ENCODE measurements at places on chromosomes 7 and 10. TPM values are rescaled to one million over a fixed set of nuclear protein-coding genes. Genes with fewer than 3 reads are reported as not detected.

- peak overlapping the region; percentile 100 for H3K27ac ChIP-seq
- H3K4me1 ChIP-seq, result peaks cover 6% of the 10 kb centered on the region
- H3K27me3 ChIP-seq, result no peaks in the 10 kb centered on the region
- no peak overlapping the region for H3K4me3 ChIP-seq
These were observed 2.0 kb upstream of the SFR1 start for GRCh38 chr10:104119996-104120395.

GRCh38 chr7:121871188-121871587 lies 1.8 kb upstream of the PTPRZ1 start:
- H3K36me3 ChIP-seq, result no peaks in the 10 kb centered on the region
- H3K4me3 ChIP-seq, result no peak overlapping the region
- DNase-seq, result no peak
- peaks cover 30% of the 10 kb centered on the region for H3K27me3 ChIP-seq

DNA sequence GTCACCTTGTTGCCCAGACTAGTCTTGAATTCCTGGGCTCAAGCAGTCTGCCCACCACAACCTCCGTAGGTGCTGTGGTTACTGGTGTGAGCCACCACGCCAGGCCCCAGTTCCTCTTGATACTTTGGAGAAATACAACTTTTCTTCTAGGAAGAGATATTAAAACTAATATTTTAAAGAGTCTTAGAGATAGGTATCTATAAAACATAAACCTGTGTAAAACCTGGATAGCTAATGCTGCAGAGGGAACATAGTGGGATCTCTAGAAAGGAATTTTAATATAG lies 4.8 kb upstream of the GDI2 start:
- H3K27ac ChIP-seq, result no peak overlapping the region
- no peaks in the 10 kb centered on the region for H3K36me3 ChIP-seq
- no peak overlapping the region for H3K4me3 ChIP-seq
- no peaks in the 10 kb centered on the region for H3K27me3 ChIP-seq
- no peak for DNase-seq
- peaks cover 8% of the 10 kb centered on the region for H3K4me1 ChIP-seq

- no peak overlapping the region for H3K4me3 ChIP-seq
- peaks cover 5% of the 10 kb centered on the region for H3K4me1 ChIP-seq
- H3K27me3 ChIP-seq, result no peaks in the 10 kb centered on the region
- no peak for DNase-seq
- no peaks in the 10 kb centered on the region for H3K36me3 ChIP-seq
- no peak overlapping the region for H3K27ac ChIP-seq
These were observed 31.7 kb upstream of the FIGNL1 start for GRCh38 chr7:50481867-50482266.

DNA sequence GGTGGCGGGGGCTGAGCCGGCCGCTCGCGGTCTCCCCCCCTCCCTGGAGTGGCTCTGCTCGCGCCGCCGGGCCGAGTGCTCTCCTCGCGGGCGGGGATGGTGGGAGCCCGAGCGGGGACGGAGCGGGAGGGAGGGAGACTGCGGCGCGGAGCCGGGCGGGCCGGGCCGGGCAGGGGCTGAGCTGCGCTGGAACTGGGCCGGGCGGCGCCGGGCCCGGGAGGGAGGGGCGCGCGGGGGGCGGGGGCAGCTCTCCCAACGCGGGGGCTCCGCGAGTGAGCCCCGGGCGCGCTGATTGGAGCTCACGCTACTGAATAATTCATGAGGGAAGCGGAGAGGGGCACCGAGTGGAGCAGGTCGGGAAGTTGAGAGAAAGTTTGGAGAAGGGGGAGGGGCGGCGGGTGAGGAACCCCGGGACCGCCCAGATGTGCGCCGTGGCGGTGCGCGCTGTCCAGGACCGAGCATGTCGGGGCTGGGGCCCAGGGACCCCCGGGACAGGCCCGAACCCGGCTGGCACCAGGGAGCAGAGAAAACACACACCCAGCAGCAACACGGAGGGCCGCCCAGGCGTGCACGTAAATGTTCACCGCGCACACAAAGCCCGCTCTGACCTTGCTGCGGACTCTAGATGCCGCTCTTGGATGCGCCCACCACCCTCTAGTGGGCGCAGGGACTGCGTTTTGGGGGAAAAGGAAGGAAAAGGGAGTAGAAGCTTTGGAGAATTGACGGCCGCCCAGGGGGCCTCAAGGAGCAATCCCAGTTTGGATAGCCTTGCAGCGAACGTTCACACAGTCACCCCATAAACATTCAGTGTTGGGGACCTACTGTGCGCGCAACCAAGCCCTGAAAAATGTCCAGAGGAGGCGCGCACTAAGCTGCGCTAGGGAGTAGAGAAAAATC lies at the start of gene EPHB4:
Gene EPHB4, minus strand, starts transcription at position 194 of the 897 bp plus-strand sequence. CDS start 493 bp downstream, outside the sequence.
- H3K27ac ChIP-seq, result peak within 1 kb of the TSS; percentile 78
- H3K36me3 ChIP-seq, result peaks cover 14% of the 10 kb centered on the region
- peak; percentile 89 for DNase-seq

GRCh38 chr7:98148607-98149006 lies 41.9 kb downstream of the LMTK2 start:
- DNase-seq, result no peak
- H3K27me3 ChIP-seq, result no peaks in the 10 kb centered on the region
- no peaks in the 10 kb centered on the region for H3K4me1 ChIP-seq
- no peak overlapping the region for H3K4me3 ChIP-seq
- peaks cover 33% of the 10 kb centered on the region for H3K36me3 ChIP-seq

DNA sequence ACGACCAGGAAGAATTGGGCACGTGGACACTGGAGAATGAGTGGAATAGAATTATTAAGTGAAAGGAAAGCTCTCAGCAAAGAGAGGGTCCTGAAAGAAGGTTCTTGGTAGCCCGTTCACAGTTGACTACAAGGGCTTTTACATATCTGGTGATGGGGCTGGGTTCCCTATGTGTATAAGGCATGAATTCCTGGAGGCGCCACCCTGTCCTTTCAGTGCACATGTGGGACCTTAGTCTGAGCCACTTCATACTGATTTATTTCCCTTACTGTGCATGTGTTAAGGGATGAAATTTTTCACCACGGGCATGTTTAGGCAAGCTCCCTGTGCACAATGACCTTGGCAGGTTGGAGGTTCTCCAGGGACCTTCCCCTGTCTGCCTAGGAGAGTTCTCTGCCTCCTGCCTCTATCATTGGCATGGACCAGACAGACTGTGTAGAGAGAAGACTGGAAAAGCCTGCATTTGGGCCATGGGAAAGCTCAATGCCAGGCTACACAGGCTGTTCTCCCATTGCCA lies 145.9 kb upstream of the ITGB1 start:
- no peaks in the 10 kb centered on the region for H3K4me1 ChIP-seq
- H3K27me3 ChIP-seq, result no peaks in the 10 kb centered on the region
- DNase-seq, result no peak
- H3K36me3 ChIP-seq, result no peaks in the 10 kb centered on the region
- no peak overlapping the region for H3K4me3 ChIP-seq
- no peak overlapping the region for H3K27ac ChIP-seq

- no peak for DNase-seq
- no peaks in the 10 kb centered on the region for H3K4me1 ChIP-seq
- H3K36me3 ChIP-seq, result no peaks in the 10 kb centered on the region
These were observed 6.6 kb downstream of the NPC1L1 start for GRCh38 chr7:44534501-44534900.

DNA sequence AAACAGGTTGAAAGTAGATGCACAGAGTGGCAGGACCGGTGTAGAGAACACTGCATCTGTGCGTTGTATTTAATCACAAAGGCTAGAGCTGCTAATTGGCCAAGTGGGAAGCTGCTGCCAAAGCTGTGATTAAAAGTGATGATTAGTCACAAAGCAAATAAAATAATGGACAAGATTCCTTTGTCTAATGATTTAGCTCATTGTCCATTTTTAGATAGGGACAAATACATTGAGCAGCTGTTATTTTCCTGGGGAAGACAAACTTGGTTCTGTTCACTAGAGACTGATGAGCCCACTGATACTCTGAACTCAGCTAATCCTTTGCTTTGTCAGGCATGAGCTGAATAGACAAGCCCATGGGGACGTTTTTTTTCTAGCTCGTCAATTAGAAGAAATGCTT lies 19.7 kb downstream of the UBE3C start:
- H3K27me3 ChIP-seq, result no peaks in the 10 kb centered on the region
- H3K27ac ChIP-seq, result no peak overlapping the region
- H3K4me1 ChIP-seq, result peaks cover 6% of the 10 kb centered on the region
- H3K4me3 ChIP-seq, result no peak overlapping the region
- H3K36me3 ChIP-seq, result no peaks in the 10 kb centered on the region
- no peak for DNase-seq

DNA sequence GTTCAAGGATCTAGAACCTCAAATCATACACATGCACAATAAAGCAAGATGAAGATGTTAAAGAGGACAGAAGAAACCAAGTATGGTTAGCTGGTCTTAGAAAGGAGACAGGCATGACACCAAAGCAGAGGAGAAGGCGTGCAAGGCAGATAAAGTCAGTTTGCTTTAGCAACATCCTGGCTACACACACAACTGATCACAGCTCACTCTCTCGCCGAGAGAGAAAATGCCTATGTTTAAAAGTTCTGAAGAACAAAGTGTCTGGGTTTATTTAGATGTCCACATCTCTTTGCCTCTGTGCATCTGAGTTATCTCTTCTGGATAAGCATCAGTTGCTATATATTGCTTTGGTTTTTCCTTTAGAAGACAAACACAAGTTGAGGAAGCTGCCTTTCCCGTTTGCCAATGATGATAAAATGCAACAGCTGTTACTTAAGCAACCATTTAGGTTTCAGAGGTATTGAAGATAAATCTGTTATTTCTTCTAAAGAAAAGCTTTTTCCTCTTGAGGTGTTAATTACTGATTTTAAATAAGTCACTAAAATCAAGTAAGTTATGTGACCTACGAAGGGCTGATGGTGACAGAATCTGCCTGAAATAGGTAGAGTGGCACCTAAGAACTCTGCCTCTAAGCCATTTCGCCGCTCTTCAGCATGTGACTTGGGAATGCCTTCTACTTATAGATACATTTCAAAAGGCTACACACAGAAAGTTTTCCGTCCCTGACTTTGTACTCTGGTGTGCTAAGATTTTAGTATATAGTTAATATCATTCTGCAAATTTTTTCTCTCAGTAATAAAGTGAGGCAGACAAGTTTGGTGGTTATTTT lies 146.2 kb upstream of the ASAH2 start:
- no peak overlapping the region for H3K27ac ChIP-seq
- no peak overlapping the region for H3K4me3 ChIP-seq
- H3K36me3 ChIP-seq, result no peaks in the 10 kb centered on the region
- peaks cover 39% of the 10 kb centered on the region for H3K4me1 ChIP-seq
- no peaks in the 10 kb centered on the region for H3K27me3 ChIP-seq

DNA sequence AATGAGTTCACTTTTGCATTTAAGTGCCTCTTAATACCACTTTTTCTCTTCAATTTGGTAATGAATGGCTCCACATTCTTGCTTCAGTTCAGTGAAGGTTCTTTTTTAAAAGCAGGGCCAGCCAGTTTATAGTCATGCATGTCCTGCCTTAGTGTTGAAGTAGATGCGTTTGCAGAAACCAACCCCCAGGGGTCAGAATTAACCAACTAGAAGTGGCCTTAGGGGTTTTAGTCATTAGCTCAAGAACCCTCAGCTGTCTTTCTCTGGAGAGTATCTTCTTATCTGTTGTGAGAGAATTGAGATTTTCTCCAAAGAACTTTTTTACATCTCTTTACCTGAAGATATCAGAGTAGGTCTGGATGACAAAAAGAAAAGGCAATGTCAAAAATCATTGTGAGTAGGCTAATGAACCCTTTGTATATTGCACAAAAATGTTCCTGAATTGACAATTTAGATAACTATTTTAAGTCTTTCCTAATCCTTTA lies 82.2 kb downstream of the PIK3CG start:
- H3K27ac ChIP-seq, result no peak overlapping the region
- no peak for DNase-seq
- H3K36me3 ChIP-seq, result no peaks in the 10 kb centered on the region
- no peaks in the 10 kb centered on the region for H3K27me3 ChIP-seq
- H3K4me3 ChIP-seq, result no peak overlapping the region

- H3K4me1 ChIP-seq, result no peaks in the 10 kb centered on the region
- no peak overlapping the region for H3K27ac ChIP-seq
- no peaks in the 10 kb centered on the region for H3K36me3 ChIP-seq
- H3K4me3 ChIP-seq, result no peak overlapping the region
- DNase-seq, result no peak
These were observed 253.4 kb downstream of the GALNT17 start for GRCh38 chr7:71385330-71385729.

GRCh38 chr10:122373721-122374120 lies 787 bp upstream of the PLEKHA1 start:
- DNase-seq, result no peak
- H3K36me3 ChIP-seq, result no peaks in the 10 kb centered on the region
- H3K27me3 ChIP-seq, result no peaks in the 10 kb centered on the region
- peak overlapping the region; percentile 80 for H3K27ac ChIP-seq
- H3K4me1 ChIP-seq, result peaks cover 6% of the 10 kb centered on the region

DNA sequence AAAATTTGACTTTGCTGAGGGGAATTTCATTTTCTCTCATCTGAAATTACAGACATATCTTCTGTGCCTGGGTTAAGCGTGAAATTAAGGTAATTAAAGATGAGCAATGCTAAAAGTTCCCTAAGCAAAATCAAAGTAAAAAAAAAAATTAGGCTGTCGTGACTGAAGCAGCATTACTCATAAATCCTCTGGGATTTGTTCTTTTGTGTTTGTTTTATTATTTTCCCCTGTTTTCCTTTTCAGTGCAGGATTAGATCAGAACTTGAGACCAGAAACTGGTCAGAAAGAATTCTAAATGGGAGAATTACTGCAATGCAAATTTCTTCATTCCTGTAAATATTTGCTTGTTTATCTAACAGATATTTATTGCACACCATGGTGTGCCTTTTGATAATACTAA lies 141.4 kb upstream of the BET1 start:
- H3K36me3 ChIP-seq, result no peaks in the 10 kb centered on the region
- no peak overlapping the region for H3K27ac ChIP-seq
- H3K4me3 ChIP-seq, result no peak overlapping the region

DNA sequence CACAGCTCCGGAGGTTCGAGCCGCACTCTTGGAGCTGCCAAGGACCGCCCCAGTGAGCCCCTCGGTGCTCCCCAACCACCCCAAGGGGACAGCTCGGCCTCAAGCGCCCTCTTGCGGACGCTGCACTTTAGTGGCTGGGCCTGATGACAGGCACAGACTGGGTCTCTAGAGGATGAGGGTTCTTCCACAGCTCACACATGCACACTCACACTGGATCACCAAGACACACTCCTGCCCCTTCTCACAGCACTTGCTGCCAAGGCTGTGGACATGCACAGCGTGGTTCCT lies 2.1 kb downstream of the RET start:
- H3K4me1 ChIP-seq, result peaks cover 4% of the 10 kb centered on the region
- no peaks in the 10 kb centered on the region for H3K36me3 ChIP-seq
- DNase-seq, result no peak
- H3K27me3 ChIP-seq, result peaks cover 54% of the 10 kb centered on the region
- H3K4me3 ChIP-seq, result no peak overlapping the region

GRCh38 chr7:70622936-70623335 lies 509.0 kb upstream of the GALNT17 start:
- no peaks in the 10 kb centered on the region for H3K27me3 ChIP-seq
- no peak overlapping the region for H3K27ac ChIP-seq
- H3K36me3 ChIP-seq, result no peaks in the 10 kb centered on the region
- no peak for DNase-seq

PNLIPRP1 gene
- total RNA-seq, result not detected

ANKRD7 gene
- not detected for total RNA-seq

DDC gene
- total RNA-seq, result 3.1 TPM

GIMAP6 gene
- 61.7 TPM for total RNA-seq

SPDYE2 gene
- not detected for total RNA-seq

ZNF727 gene
- 5.5 TPM for total RNA-seq

PNLIPRP2 gene
- not detected for total RNA-seq
